ENCODE measurements at places on chromosomes 3 and 15.

- no peak for DNase-seq
Observed at GRCh38 chr3:89300526-89300925, 193.1 kb downstream of the EPHA3 start.

DNA sequence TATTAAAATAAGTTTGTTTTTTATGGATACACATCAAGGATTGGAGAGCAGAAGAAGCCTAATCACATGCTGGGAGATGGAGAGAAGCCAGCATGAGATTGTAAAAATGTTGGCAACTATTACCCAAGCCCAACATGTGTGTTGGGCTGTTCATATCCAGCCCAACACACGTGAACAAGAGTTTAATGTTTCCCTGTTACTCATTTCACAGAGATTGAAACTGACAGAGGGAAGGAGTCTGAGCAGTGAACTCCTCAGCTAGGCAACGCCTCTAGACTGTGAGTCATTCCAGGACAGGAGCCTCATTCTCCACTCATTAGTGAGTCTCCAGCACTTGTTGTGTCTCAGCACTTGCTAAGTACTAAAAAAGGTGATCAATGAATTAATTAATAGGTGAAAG lies 43.2 kb upstream of the CMSS1 start:
- DNase-seq, result peak; percentile 94

GRCh38 chr15:96158938-96159337 lies 171.6 kb upstream of the NR2F2 start:
- no peak for DNase-seq

GRCh38 chr3:47782446-47783308 lies 984 bp upstream of the SMARCC1 start:
- DNase-seq, result no peak

- DNase-seq, result no peak
Observed at GRCh38 chr15:69462030-69462492, 9.4 kb downstream of the RPLP1 start.

GRCh38 chr3:186115239-186115996 lies 6.5 kb upstream of the ETV5 start:
- no peak for DNase-seq

- DNase-seq, result no peak
Observed at GRCh38 chr3:52479037-52479876, 15.9 kb upstream of the STAB1 start.

- no peak for DNase-seq
Observed at GRCh38 chr3:37918627-37919026, 56.9 kb downstream of the CTDSPL start.

DNA sequence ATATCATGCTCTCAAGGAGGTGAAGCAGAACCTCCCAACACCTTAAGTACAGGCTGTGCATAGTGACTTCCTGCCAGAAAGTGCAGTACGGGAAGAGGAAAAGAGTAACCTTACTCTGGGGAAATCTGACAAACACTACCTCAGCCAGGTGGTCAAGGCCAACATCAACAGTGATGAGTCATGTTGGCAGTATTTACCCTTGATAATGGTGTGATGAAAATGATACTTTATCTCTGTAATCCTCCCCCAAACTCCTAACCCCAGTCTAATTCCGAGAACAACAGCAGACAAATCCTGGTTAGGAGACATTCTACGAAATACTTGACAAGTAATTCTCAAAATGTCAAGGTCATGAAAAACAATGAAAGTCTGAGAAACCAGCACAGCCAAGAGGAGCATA lies 26.5 kb downstream of the ANKDD1A start:
- DNase-seq, result peak; percentile 56

GRCh38 chr15:34684351-34684750 lies 70.4 kb downstream of the GJD2 start:
- no peak for DNase-seq

DNA sequence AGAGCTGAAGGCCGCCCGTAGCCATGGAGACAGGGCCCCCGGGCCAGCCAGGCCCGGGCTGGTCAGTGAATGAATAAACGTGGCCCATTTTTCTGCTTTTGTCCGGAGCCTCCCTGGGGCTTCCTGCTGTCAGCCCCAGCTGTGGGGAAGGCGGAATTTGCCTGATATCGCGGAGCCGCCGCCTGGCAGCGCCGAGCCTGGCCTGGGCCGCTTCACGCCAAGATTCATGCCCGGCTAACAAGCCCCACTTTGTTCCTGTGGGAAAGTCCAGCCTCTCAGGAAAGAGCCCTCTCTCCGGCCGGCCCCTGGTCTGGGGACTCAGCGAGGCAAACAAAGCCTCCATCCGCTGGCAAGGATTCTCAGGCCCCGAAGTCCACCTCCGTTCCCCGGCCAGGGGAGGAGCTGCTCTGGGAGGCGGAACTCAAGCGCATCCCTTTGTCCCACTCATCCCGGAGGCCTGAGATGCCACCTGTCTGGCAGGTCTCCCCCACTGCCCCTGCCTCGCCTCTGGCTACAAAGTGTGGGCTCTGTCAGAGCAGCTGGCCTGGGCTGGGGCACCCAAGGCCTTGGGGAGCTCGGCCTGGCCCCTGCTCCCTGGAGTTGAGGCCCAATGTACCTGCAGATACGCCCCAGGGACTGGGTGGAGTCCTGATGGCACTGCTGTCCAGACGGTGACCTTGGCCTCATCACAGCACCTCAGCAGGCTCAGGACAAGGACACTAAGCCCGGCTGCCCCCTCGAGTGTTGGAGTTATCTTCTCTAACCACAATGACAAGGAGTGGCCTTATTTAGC lies 51.6 kb upstream of the SLC6A11 start:
- DNase-seq, result no peak

DNA sequence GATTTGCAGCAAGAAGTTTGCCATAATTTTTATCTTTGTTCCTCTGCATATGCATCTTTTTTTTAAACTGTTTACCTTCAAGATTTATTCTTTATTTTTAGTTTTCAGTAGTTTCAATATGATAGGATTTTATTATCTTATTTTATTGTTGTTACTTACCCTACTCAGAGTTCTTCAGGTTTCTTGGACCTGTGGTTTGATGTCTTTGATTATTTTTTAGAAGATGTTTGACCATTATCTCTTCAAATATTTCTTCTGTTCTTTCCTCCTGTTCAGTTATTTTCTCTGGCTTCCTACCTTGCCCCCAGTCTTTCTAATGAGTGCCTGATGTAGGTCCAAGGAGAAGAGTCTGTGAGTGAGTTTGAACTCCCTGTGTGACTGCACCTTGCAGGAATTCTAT lies 137.7 kb downstream of the FILIP1L start:
- no peak for DNase-seq

DNA sequence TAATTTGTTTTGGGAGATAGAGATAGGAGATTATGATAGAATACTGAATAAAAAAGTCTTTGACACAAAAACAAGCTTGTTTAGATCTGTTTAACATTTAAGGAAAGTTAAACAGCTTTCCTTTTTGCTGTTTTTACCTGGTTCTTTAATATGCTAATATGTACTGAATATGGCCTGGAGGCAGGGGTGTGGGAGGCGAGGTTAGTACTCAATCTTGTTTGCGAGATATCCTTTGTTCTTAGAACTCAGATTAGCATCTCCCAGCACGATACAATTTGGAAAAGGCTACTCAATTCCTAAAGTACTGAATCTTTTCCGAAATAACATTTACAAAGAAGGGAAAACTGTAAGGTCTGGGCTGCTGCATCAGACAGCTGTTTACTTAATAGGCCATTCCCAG lies 40.8 kb upstream of the ST3GAL6 start:
- DNase-seq, result no peak

DNA sequence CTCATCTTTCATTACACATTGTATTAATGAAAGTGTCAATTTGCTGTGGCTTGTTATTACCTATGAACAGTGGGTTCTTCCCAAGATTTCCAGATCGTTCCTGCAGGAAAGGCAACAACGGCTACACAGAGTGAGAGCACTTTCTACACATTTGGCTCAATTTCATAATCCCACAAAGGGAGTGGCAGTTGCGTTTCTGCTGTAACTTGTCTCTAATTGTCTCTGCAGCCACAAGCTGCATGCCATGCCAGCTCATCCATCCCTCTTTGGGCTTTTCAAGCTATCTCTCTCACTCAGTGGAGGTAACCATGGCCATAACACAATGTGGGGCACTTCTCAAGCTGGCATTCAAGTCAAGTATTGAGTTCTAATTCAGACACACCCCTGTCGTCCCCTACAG lies 27.7 kb upstream of the CPNE4 start:
- DNase-seq, result peak; percentile 44

DNA sequence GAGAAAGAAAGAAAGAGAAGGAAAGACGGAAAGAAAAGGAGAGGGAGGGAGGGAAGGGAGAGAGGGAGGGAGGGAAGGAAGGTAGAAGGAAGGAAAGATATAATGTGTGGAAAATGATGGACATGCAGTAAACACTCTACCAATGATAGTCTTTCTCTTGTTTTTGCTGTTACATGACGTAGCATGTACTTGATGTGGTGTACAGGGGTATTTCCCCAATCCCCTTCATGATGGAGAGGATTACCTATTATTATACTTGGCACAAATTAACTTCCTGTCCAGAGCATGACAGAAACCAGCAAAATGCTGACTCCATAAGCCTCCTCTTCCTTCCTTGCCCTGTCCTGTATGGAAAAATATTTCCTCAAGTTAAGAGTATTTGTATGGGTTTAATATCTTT lies 124.4 kb downstream of the B3GALNT1 start:
- no peak for DNase-seq

GRCh38 chr3:33989229-33989628 lies 190.8 kb downstream of the PDCD6IP start:
- DNase-seq, result no peak

GRCh38 chr3:95148107-95148506 lies 1085.2 kb downstream of the NSUN3 start:
- DNase-seq, result no peak

- no peak for DNase-seq
Observed at GRCh38 chr3:74861211-74861610, 246.8 kb upstream of the CNTN3 start.

DNA sequence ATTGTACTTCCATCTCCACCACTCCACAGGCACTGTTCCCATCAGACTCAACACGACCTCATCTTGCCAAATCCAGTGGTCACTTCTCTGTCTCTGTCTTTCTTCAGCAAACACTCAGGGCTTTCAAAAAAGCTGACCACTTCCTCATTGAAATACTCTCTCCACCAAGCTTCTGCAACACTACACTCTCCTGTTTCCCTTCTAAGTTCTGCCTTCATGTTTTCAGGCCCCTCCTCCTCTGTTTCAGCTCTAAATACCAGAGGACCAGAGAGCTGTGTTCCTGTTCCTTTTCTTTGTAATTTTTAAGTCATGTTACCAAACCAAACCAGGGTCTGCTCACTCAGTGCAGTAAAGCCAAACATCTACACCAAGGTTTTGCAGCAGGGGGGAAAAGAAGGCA lies 33.8 kb upstream of the ACP3 start:
- DNase-seq, result no peak

- DNase-seq, result no peak
Observed at GRCh38 chr3:129370248-129370964, 58.0 kb downstream of the EFCAB12 start.

- DNase-seq, result no peak
Observed at GRCh38 chr3:116216761-116217160, 228.5 kb downstream of the LSAMP start.

- DNase-seq, result no peak
Observed at GRCh38 chr3:189820365-189820720, 189.2 kb downstream of the TP63 start.

DNA sequence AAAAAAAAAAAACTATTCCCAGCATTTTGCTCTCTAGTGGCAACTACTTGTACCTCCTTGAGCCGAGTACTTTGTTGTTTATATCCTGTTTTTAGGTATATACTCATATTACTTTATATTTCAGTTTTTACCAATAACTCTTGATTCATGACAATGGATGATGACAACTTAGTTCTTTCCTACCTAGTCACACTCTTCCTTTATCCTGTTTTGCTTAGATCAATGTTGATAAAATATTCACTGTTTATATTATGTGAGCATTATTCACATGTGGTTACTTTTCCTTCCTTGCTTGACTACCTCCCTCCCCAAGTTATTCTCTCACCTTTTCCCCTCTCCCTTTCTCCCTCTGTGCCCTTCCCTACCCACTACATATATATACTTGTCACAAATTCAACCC lies 53.7 kb downstream of the NKIRAS1 start:
- no peak for DNase-seq

DNA sequence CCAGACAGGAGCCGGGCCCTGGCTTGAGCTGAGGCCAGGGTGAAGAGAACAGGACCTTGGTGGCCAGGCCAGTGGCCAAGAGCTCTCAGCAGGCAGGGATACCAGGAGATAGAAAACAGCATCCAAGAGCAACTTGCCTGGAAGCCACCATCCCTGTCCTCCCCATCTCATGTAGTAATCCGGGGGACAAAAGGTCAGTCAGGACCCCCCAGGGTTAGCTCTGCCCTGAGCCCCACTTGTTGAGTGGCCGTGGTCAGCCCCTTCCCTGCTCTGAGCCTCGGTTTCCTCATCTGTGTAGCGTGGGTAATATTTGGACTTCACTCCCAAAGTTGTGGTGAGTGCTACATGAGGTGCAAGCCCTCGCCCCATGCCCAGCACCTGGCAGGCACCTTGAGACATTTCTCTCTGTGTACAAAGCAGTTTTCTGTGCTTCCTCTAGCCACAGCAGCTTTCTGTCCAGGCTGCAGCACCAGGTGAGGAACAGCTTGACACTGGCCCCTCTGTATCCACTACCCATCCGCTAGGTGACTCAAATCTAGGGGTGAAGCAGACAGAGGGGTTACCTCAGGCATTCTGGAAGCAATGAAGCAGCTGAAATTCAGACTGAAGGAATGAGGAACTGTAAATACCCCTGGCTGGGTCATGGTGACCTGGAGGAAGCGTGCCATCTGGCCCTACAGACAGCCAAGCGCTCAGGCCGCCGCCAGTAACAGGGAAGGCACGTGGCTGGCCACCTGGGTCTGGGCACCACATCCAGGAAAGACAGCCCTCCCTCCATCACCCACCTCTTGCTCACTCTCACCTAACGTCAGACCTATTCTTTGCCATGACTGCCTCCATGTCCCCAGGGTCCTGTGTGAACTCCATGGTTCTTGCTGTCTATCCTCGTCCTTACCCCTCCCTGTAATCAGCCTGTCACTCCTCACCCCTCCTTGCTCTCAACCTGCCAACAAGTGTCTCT lies 6.7 kb downstream of the CISH start:
- DNase-seq, result no peak

DNA sequence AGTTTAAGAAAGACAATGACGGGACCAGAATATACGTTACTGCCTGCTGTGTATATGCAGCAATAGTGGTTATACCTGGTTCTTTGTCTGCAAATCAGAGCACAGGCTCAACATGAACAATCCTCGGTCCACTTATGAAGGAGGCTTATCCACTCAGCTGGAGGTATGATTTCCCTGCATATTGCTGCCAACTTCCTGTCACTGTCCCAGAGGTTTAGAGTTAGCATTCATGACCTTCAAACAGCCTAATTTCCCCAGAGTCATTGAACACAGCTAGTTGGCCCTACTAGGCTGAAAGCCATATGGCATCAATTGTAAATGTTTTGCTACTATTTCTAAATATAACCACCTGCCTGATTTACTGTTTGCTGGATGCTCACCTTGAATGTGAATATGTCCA lies 224.9 kb upstream of the ZNF717 start:
- DNase-seq, result no peak

- no peak for DNase-seq
Observed at GRCh38 chr3:155958676-155959075, 88.2 kb downstream of the GMPS start.

- DNase-seq, result no peak
Observed at GRCh38 chr3:32354362-32354778, 37.3 kb upstream of the CMTM7 start.
